T-helper 17 cell (primary cell): ENCODE measurements at places on chromosomes 12 and 14.
A peak's percentile ranks its signal among the peaks of the same experiment; 100 is the strongest.

GRCh38 chr12:104337030-104337558 lies 33.6 kb downstream of the EID3 start:
- H3K36me3 ChIP-seq: peaks cover 2% of the 10 kb centered on the region
- no peaks in the 10 kb centered on the region for H3K27me3 ChIP-seq
- H3K4me1 ChIP-seq: no peaks in the 10 kb centered on the region
- H3K27ac ChIP-seq: no peak overlapping the region
- no peak for DNase-seq

DNA sequence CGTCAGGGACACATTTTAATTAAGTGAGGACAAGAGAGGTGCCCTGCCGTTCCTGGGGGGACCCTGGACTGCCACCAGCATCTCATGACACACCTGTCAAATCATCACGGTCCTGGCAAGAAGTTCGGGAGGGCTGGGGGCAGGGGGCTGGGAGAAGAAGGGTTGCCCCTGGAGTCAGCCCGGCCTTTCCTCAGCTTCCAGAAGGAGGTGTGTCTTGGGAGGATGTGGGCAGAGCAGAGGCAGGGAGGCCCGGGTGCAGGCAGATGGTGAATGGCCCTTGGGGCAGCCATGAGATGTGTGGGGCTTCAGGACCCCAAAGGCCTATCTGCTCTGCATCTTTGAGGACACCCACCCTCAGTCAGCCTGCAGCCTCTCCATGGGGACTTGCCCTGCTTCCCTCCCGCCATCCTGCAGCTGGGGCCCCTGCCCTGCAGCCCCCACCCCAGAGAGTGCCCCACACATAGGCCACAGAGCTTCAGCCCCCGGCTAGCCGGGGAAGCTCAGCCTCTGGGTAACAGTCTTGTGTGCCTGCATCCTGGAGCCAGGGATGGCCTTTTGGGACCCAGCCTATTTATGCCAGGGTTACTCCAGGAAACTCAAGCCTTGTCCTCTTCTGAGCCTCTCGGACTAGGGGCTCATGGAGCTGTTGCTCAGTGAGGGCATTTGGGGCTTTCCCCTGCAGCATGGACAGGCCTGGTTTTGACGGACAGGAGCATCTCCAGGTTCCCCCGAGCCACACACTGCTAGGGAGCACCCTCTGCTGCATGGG lies 178.5 kb downstream of the KIF26A start:
- H3K27ac ChIP-seq: no peak overlapping the region
- no peak for DNase-seq
- no peaks in the 10 kb centered on the region for H3K4me1 ChIP-seq
- H3K36me3 ChIP-seq: no peaks in the 10 kb centered on the region

GRCh38 chr12:107657133-107657532 lies 28.5 kb upstream of the PWP1 start:
- no peaks in the 10 kb centered on the region for H3K27me3 ChIP-seq
- H3K27ac ChIP-seq: peak overlapping the region; percentile 39
- peaks cover 2% of the 10 kb centered on the region for H3K36me3 ChIP-seq
- H3K4me3 ChIP-seq: no peak overlapping the region
- no peak for DNase-seq

DNA sequence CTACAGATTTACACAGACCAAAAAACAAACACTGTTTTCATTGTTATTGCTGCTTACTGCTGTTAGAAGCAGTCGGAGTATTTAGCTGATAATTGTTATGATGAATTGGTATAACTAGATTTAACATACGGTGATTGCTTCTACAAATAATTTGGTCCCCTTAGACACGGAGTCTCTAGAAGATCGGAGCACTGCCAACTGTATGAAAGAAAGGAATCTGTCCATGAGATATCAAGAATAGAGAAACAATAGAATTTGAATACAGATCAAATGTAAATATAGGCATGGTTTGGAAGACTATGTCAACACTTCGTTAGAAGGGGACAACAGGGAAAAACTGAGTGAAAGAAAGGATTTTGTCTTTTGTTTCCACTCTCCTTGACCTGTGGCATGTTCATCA lies 110.9 kb downstream of the PPP2R5E start:
- H3K27ac ChIP-seq: peak overlapping the region; percentile 63
- no peak overlapping the region for H3K4me3 ChIP-seq
- no peaks in the 10 kb centered on the region for H3K27me3 ChIP-seq
- no peak for DNase-seq
- peaks cover 2% of the 10 kb centered on the region for H3K36me3 ChIP-seq

DNA sequence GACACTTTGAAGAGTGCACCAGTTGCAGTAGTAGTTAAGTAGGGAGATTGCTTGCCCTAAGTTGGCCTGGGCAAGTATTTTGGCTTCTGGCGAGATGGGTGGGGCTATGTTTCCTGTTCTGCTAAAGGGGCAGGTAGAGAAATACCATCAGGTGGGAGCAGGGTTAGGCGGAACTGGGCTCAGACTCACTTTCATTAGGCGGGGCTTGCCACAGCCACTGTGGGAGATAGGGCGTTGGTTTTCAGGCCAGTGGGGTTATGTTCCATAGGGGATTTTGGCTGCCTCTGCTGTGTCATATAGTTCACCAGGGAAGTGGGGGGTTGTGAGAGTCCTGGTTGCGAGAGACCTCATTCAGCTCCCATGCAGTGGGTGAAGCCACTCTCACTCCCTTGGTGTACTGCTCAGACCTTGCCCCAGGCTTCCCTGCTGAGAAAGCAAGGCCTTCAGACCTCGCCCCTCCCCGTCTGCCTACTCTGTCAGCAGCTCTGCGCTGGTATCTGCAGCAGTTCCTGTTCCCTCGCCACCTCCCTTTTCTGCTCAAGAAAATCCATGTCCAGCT lies 43.3 kb downstream of the AEBP2 start:
- DNase-seq: peak; percentile 25
- peak overlapping the region; percentile 86 for H3K4me3 ChIP-seq
- no peaks in the 10 kb centered on the region for H3K27me3 ChIP-seq
- H3K27ac ChIP-seq: peak overlapping the region; percentile 96
- peaks cover 5% of the 10 kb centered on the region for H3K36me3 ChIP-seq
- H3K4me1 ChIP-seq: peaks cover 50% of the 10 kb centered on the region

DNA sequence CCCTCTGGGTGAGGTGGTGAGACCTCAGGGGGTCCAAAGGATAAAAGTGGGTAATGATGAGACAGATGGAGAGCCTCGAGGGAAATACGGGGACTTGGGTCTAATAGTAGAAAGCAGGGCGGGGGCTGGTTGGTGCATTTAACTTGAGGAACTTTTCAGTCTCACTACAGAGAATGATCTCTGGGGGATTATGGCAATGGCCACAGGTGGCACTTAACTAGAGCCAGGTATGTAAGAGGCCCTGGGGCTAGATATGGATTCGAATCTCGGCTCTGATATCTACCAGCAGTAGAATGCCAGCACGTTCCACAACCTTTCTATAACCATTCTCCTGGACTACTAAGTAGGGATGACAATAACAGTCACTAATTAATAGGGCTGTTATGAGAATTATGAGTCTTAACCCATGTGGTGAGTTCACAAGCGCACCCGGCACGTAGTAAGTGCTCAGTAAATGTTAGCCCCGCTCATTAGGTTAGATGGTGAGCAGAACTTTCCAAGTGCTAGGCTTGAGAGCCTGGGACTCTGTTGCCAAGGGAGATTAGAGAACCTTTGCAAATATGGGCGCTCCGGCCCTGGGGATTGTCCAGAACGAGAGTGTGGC lies 888 bp upstream of the PLXNC1 start:
- peaks cover 23% of the 10 kb centered on the region for H3K4me1 ChIP-seq
- no peaks in the 10 kb centered on the region for H3K36me3 ChIP-seq
- H3K27ac ChIP-seq: peak overlapping the region; percentile 87
- peak overlapping the region; percentile 88 for H3K4me3 ChIP-seq

- no peak overlapping the region for H3K27ac ChIP-seq
- H3K36me3 ChIP-seq: peaks cover 2% of the 10 kb centered on the region
- peak overlapping the region; percentile 83 for H3K4me3 ChIP-seq
These were observed 925 bp upstream of the MIPOL1 start for GRCh38 chr14:37196604-37197420.

GRCh38 chr14:20412411-20412810 lies 890 bp downstream of the TEP1 start:
- peaks cover 5% of the 10 kb centered on the region for H3K36me3 ChIP-seq
- H3K27ac ChIP-seq: peak overlapping the region; percentile 97
- peak overlapping the region; percentile 99 for H3K4me3 ChIP-seq
- no peak for DNase-seq
- no peaks in the 10 kb centered on the region for H3K27me3 ChIP-seq

DNA sequence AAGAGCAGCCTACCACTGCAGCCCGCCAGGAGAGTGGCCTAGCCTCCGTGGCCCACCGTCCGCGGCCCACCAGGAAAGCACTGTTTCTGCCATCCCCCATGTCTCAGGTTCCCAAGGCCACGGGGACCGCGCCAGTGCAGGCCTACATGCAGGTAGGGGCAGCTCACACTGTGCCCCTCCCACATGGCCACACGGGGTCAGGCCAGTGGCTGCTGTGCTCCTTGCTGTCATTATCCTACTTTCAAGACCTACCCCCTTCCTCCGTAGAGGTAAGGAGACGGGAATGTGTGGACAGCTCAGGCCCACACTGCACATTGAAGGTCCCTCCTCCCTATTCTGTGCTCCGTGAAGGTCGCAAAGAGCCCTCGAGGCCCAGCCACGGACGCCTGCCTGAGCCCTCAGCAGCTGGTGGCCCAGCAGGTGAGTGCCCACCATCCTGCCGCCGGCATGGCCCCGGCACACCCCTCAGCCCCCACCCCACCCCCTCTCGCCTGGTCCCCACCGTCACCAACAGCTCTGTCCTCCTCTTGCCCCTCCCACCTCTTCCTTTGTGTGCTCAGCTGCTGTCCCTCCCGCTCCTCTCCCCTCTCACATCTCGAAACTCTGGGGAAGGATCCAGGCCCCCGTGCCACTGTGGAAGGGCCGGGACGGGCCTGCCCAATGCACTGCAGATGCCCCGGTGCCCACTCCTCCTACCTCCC lies 10.0 kb downstream of the DDX51 start:
- H3K27me3 ChIP-seq: no peaks in the 10 kb centered on the region
- DNase-seq: no peak
- H3K4me3 ChIP-seq: no peak overlapping the region
- H3K36me3 ChIP-seq: no peaks in the 10 kb centered on the region
- H3K4me1 ChIP-seq: no peaks in the 10 kb centered on the region

GRCh38 chr14:32212833-32213232 lies 9.8 kb upstream of the RNU6-8 start:
- H3K36me3 ChIP-seq: no peaks in the 10 kb centered on the region
- H3K4me3 ChIP-seq: no peak overlapping the region
- DNase-seq: no peak
- no peak overlapping the region for H3K27ac ChIP-seq

GRCh38 chr14:29348504-29348903 lies 579.1 kb downstream of the PRKD1 start:
- H3K27ac ChIP-seq: no peak overlapping the region
- no peaks in the 10 kb centered on the region for H3K36me3 ChIP-seq
- H3K27me3 ChIP-seq: no peaks in the 10 kb centered on the region
- H3K4me1 ChIP-seq: no peaks in the 10 kb centered on the region

- H3K27ac ChIP-seq: no peak overlapping the region
- peaks cover 61% of the 10 kb centered on the region for H3K27me3 ChIP-seq
These were observed 145.2 kb upstream of the WSCD2 start for GRCh38 chr12:107983756-107984472.

GRCh38 chr14:97878727-97879126 lies 1081.5 kb downstream of the VRK1 start:
- H3K36me3 ChIP-seq: no peaks in the 10 kb centered on the region
- no peak overlapping the region for H3K27ac ChIP-seq
- H3K4me1 ChIP-seq: peaks cover 8% of the 10 kb centered on the region
- H3K4me3 ChIP-seq: no peak overlapping the region
- no peaks in the 10 kb centered on the region for H3K27me3 ChIP-seq

- H3K27me3 ChIP-seq: no peaks in the 10 kb centered on the region
- H3K27ac ChIP-seq: no peak overlapping the region
- H3K4me1 ChIP-seq: no peaks in the 10 kb centered on the region
- H3K4me3 ChIP-seq: no peak overlapping the region
- no peak for DNase-seq
- peaks cover 7% of the 10 kb centered on the region for H3K36me3 ChIP-seq
These were observed 13.6 kb upstream of the ZNF705A start for GRCh38 chr12:8143261-8143660.

DNA sequence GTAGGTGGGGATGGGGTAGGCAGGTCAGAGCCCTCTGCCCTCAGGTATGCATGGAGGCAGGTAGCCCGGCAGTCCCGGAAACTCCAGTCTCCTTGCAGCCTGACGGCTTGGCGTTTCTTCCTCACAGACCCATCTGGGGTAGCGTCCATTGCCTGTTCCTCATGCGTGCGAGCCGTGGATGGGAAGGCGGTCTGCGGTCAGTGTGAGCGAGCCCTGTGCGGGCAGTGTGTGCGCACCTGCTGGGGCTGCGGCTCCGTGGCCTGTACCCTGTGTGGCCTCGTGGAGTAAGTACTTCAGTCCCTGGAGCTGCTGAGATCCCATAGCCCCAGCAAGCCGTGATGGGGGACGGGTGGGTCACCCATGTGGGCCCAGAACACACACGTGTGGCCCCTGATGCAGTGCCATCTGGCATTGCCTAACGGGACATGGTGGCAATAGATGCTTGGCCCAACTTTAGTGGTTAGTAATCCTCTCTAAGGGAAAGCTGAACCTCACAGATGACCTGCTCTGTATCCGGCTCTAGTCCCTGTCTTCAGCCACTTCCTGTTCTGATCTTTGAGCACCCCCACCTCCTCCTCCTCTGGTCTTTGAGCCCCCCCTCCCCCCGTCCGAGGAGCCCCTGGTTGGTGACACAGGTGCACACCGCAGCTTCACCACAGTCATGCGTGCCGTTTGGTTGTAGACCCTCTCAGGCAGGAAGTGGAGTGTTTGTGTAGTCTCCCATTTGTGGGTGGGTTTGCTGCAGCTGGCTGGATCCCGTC lies 3.7 kb downstream of the SIVA1 start:
- no peak overlapping the region for H3K27ac ChIP-seq
- H3K27me3 ChIP-seq: no peaks in the 10 kb centered on the region
- H3K4me1 ChIP-seq: peaks cover 34% of the 10 kb centered on the region
- H3K36me3 ChIP-seq: peaks cover 5% of the 10 kb centered on the region
- peak overlapping the region; percentile 28 for H3K4me3 ChIP-seq
- no peak for DNase-seq

DNA sequence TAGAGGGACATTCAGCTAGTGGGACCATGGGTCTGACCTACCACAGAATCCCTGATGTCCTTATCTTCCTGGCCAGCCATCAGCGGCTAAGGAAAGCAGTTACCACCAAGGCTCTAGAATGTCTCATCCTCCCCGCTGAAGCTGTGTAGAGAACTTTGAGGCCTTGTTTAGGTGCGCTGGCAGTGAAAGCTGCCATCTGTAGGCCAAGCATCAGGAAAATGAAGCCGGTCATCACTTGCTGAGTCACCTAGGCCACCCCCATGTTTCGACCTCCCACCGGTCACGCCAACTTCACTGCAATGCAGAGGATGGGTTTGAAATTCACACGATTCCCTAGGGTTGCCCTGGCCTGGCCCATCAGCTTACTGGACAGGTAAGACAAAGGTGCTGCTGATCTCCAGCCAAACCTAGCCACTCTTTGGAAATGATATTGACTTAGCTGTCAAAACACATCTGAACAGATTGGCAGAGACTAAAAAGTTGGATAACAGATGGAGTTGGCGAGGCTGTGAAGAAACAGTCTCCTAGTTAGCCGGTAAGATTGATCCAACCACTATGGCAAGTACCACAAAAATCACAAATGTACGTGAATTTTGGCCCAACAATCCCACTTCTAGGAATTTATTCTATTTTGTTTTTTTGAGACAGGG lies 52.0 kb downstream of the NOS1 start:
- H3K36me3 ChIP-seq: no peaks in the 10 kb centered on the region
- no peaks in the 10 kb centered on the region for H3K27me3 ChIP-seq
- H3K4me3 ChIP-seq: no peak overlapping the region
